ENCODE measurements at places on chromosomes 5 and 9.

- DNase-seq: peak; percentile 22
Observed at GRCh38 chr5:158514319-158514985, 585.3 kb downstream of the EBF1 start.

DNA sequence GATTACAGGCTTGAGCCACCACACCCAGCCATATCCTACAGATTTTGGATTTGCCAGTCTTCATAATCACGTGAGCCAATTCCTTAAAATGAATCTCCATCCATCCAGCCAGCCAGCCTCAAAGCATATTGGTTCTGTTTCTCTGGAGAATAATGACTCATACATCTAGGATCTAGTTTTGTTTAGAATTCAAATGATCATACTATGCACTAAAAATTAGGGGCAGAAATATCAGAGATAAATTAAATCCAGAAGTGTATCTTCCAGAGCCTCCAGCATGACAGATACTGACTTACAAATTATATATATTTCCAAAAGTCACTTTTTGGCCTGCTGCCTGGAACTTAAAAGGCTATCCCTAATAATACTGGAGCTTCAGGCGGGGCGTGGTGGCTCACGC lies 119.1 kb upstream of the NR5A1 start:
- DNase-seq: no peak

- DNase-seq: no peak
Observed at GRCh38 chr9:120783602-120784047, 9.6 kb downstream of the FBXW2 start.

GRCh38 chr9:130185017-130185416 lies 12.8 kb downstream of the NCS1 start:
- no peak for DNase-seq

GRCh38 chr9:2229109-2229721 lies 214.1 kb downstream of the SMARCA2 start:
- no peak for DNase-seq

DNA sequence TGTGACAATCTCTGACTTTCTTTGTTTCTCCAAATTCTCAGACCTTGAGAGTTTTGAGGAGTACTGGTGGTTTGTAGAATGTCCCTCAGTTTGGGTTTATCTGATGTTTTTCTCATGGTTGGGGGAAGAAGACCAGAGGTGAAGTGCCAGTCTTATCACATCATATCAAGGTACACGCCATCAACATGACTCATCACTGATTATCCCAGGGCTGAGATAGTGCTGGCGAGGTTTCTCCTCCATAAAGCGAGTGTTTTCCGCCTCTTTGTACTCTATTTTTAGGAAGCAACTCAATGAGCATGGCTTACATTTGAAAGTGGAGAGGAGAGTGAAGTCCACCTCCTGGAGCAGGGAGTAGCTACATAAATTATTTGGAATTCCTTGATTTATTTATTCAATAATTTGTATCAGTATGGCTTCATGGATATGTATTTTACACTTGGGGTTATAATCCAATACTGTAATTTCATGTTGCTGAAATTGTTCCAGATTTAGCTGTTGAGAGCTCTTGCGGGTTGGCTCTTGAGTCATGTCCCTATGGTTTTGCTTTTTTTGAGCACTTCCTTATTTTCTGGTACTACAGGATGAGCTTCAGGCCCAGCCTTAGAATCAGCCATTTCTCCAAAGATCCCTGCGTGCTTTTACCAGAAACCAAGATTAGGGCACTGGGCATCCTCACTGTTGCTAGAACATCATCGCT lies 23.9 kb downstream of the DCANP1 start:
- DNase-seq: no peak

DNA sequence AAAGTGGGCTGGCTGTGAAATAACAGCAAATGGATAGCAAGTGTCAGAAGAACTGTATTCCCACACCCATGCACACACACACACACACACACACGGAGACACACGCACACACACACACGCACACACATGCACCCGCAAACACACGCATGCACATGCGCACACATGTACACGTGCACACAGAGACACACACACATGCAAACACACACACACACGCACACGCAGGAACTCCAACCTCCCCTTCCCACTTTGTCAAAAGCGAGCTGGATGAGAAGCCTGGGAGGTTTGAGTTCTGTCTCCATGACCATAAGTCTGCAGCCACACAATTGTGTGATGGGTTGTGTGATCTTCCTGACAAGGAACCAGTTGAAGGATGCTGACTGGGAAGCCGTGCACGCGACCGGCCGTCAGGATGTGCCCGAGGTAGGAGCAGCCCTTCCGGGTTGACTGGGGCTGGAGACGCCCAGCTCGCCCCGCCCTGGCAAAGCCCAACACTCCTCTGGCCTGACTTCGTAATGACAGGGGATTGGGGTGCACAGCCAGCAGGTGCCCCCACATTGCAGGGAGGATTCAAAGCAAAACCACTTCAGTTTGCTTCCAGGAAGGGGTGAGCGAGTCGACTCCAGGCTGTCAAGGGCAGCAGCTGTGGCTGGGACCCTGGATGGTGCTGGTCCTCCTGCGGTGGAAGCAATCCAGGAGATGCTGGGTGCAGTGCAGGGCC lies 29.3 kb upstream of the NKD2 start:
- no peak for DNase-seq

GRCh38 chr5:75671506-75671905 lies 45.7 kb downstream of the POC5 start:
- DNase-seq: no peak

DNA sequence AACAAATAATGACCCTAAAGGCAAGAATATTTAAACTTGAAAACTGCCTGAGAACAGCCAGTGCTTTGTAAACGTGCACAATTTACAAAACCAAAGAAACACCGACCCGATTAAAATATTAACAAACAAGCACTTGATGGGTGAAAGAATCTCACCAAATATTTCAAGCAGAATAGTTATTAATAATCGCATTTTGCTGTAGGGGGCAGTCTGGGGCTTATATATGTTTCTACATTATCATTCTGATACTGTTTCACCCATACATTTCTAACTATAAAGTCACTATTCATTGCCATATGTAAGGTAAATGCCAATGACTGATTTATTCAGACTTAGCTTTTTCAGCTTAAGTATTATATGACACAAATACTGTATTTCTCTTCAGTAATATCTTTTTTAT lies 37.7 kb downstream of the UBAP2 start:
- DNase-seq: no peak

DNA sequence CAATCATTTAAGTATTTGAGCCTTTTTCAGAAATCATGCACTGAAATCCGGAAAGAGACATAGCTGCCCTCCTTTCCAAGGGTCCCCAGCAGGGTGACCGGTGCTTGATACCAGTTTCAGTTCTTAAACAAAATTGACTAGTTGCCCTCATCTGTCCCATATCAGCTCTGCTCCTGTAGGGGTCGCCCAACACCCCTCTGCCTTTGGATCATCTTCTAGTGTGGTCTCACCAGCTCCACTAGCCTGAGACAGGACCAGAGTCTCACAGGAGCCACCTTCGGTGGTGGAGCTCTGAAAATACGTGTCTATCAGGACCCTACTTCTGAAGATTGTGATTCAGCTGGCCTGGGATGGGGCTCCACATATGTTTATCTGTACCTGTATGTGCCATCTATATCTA lies 428.2 kb downstream of the ENC1 start:
- DNase-seq: no peak

DNA sequence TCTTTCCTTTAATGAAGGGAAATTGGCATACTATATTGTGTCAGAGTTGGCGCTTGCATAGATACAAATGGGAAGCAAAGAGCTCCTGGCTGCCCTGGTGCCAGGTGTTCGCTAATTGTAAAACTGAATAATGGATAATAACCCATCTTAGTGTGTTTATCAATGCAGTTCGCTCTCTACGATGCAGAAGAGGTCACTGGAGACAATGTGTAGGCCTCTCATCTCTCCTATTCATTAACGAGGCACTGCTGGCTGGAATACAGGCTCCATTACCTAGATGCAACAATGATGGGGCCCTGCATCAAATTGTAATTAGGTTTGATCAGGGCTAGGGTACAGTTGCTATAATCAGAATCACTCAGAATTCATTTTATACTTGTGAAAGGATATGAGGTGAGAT lies 171.0 kb downstream of the RMI1 start:
- no peak for DNase-seq

GRCh38 chr5:1331861-1332405 lies 13.0 kb downstream of the CLPTM1L start:
- no peak for DNase-seq

- no peak for DNase-seq
Observed at GRCh38 chr5:181088289-181088688, 42.7 kb downstream of the OR2V1 start.

DNA sequence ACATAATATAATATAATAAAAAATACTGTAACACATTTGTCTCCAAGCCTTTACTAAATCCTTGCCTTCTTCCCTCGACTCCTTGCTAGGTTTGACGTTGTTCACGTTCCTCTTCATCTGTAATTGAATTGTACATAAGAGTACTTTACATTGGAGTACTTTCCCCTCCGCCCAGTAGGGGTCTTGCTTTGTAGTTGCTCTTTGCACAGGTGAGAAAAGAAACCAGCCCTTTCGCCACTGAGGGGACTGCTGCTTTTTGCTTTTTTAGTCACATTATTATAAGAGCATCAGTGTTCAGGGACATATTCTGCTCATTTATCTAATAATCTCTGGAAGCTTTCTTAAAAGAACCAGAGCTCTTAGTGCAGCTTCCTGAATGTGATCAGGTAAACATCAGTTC lies 115.0 kb downstream of the CETN3 start:
- DNase-seq: no peak

DNA sequence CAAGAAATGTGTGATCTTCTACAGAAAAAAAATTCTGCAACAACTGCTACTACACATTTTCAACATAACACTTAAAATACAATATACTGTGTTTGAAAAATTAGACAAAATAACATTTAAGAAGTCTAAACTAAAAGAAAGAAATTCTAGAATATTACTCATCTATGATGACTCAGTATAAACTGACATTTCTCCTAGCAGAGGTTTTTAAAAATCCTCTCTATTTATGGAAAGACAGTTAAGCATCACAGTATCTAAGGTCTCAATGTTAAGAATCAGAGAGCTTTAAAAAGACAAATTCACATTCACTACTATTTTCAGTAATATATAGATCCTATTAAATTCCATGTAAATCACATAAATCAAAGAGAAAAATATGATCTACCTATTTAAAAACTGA lies 61.3 kb downstream of the NR2F1-AS1 start:
- DNase-seq: no peak

- no peak for DNase-seq
Observed at GRCh38 chr5:93406971-93407401, 174.0 kb downstream of the NR2F1-AS1 start.

DNA sequence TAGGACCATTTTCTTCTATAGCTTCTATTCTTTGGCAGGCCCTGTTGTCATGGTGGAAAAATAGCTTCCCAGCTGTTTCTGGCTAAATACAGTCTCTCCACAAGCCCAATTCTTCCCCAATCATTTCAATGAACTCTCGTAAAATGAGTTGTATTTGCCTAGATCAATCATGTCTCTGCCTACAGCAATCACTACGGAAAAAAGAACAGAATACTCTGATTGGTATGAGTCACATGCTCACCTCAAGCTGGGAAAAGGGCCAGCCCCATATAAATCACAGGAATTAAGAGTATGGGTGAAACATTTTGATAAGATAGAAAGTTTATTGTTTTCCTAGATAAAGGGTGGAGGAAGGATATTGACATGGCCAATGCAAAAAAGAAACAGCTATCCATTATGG lies 711.4 kb downstream of the EFNA5 start:
- no peak for DNase-seq

GRCh38 chr5:151058891-151059489 lies 21.8 kb downstream of the TNIP1 start:
- no peak for DNase-seq

GRCh38 chr5:135309391-135310327 lies 89.4 kb downstream of the MACROH2A1 start:
- DNase-seq: no peak

DNA sequence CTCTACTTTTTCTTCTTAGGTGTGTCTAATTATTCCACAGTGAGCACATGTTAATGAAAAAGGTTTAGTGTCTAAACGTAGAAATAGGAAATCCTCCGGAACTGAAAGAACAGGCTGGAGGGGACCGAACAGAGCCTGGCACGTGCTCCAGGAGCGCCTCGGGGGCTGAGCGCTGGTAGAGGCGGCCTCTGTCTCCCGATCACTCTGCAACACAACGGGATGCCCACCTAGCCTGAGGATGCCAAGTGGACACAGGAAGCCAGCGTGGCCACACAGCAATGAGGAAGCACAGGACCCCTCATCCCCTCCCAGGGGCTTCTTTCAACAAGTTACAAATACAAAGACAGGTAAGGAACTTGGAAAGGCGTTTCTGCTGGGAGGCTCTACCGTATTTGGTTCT lies 19.4 kb downstream of the TRIM7 start:
- no peak for DNase-seq

DNA sequence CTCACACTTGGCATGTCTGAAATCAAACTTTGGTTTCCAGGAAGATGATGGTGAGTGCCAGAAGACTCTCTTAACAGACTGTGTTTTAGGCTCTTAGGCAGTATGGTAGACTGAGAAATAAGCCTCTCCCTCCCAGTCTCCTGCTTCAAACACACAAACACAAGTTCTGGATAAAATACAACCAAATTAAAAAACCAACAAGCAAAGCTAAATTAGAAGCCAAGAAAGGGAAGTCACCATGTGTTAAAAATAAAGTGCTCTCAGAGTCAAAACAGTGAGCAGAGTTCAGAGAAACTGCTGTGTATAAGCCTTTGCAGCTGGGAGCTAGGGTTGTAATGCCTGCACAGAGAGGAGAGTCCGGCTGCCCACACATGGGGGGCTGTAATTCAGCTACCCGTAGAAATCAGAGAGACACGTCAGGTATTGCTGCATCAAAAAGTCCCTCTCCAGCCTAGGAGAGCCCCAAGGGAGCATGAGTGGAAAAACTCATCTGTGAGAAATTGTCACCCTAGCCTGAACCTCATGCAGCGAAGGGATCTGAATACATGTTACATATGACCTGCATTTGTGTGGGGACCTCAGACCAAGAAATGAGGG lies 62.6 kb downstream of the ANGPTL2 start:
- DNase-seq: no peak

GRCh38 chr5:141236516-141237313 lies 8.5 kb upstream of the PCDHB15 start:
- no peak for DNase-seq

DNA sequence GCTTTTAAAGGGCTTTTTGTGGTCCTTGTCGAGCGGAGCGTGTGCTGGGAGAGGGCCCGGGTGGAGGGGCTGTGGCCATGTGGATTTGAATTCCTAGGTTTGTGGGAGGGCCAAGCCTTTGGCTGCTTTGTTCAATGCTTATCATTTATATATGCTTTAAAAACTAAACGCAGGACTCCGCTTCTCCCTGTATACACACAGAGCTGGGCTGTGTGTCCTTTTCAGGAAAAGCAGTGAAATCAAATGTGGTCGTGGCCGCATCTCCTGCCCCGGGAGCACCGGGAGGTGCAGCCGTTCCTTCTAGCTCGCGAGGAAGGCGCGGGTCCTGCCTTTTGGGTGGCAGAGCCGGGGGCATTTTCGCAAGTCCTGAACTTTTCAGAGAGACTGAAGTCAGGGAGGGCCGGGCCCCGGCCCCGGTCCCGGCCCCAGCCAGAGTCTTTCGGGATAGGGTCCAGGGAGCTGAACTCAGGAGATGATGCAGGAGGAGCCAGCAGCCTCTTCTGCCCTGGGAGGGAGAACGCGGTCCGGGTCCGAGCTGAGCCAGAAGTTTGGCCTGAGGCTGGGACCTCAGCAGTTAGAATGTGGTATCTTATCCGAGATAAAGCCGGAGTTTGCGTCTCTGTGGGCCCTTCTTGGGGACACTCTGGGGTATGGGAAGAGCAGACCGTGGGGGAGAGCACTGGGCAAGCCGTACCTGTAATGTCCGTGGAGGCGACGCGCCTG lies 158.8 kb downstream of the C9orf152 start:
- no peak for DNase-seq

Measured in HS-27A (cell line).